ENCODE measurements at places on chromosomes 11 and 22.

- DNase-seq = no peak
Measured at GRCh38 chr22:45812910-45813309, 141.3 kb downstream of the ATXN10 start.

GRCh38 chr11:104073950-104074705 is 37.7 kb downstream of the DDI1 start:
- no peak for DNase-seq

- no peak for DNase-seq
Measured at GRCh38 chr11:130085671-130086290, 16.1 kb downstream of the APLP2 start.

- no peak for DNase-seq
Measured at GRCh38 chr11:134614141-134614540, 202.1 kb upstream of the B3GAT1 start.

DNA sequence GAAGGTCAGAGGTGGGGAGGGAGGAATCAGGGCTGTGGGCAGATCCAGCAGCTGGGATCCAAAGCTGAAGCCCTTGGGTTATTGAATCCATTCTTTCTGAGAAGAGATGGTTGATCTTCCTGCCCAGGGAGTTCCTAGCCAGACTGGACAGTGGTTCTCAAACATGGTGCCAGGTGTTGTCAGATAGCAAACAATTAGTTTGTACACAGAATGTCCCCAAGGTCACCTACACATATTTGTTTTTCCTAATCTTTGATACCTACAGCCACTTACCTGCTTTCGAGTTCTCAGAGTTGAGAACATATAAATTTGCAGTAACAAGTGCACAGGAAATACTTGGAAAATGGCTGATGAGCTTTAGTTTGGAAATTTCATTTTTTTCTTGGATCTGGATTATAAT is 54.5 kb downstream of the BMAL1 start:
- no peak for DNase-seq

DNA sequence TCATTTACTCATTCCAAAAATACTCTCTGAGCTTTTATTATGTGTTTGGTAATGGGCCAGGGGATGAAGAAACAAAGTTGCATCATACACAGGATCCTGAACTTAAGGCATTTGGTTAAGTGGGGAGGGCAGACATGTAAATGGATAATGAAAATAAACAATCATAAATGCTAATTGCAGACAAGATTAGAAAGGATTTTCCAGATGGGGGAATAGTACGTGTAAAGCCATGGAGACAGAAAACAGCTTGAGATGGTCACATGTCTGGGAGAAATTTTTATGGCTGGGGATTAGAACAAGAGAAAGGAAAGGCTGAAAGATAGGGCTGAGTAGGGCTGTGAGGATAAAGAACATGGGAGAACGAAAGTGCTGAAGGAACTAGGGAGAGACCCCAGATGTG is 534.3 kb upstream of the LARGE1 start:
- no peak for DNase-seq

DNA sequence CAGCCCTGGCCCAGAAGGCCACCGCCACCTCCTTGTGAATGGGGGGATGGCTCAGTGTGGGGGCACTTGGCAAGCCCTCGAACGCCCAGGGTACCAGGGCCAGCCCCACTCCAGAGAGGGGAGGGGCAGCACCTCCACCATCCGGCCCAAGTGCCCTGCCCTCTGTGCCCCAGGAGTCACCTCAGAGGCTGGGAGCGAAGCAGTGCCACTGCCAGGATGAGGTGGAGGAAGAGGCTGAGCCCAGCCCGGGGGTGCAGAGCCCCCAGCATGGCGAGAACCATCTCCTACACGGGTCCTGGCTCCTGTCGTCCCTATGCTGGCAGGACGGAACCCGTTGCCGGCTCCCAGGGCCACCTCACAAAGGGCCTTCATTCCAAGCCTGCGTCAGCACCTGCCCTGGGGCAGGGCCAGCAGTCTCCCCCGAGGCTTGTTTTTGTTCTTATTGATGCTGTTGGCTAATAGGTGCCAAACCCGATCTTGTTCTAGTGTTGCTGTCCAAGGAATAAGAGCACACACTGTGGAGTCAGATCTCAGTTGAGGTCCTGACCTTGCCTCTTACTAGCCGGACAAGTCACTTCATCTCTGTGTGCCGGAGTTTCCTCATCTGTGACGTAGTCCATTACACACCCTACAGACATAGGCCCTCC is at the start of gene FREY1:
FREY1 (minus strand) TSS at position 307 of the 647 bp plus-strand sequence; CDS start at position 281, 26 bp downstream.
- DNase-seq = no peak

GRCh38 chr11:32659672-32660071 is 76.0 kb downstream of the EIF3M start:
- no peak for DNase-seq

DNA sequence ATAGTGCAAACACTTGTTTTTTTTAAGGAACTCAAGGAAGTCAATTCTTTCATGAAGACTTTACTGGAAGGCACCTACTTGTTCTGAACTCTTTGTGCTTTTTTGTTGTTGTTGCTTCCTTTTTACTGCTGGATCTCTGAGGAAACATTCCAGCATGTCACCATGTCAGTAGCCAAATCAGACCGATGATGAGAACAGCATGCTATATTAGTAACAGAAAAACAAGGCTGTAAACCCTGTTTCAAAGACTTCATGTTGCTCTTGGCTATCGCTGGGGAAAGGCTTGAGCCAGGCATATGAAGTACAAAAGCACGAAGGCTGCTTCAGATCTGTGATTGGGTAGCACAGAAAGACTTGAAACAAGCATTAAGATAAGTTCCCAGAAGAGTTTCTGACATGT is 125.6 kb upstream of the SLC5A12 start:
- DNase-seq = no peak

DNA sequence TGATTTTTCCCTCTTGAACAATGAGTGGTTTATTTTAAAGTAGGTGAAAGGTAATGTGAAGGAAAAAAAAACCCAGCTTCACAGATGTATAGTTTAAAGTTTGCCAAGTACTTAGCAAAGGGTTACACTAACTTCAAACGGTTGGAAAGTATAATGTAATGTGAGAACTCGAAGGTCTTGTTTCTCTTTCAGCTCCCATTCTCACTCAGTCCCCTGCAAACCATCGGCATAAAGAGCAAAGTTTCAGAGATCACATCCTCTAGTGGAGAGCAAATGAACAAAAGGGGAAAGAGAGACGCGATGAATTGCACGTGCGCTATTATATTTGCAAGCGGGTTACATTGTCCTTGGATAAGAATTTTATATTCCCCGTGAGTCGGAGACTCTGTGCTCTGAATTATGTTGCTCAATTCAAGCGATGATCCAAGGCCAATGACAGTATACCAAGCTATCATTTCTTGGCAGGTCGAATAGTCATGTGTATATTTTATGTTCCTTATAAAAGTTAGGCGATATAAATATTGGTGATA is 37.6 kb upstream of the BIRC3 start:
- DNase-seq = no peak

Measured in NCI-H1694 treated with DMSO at 0.1 percent for 48 hours (cell line).